ENCODE measurements at places on chromosomes 3 and 15.

DNA sequence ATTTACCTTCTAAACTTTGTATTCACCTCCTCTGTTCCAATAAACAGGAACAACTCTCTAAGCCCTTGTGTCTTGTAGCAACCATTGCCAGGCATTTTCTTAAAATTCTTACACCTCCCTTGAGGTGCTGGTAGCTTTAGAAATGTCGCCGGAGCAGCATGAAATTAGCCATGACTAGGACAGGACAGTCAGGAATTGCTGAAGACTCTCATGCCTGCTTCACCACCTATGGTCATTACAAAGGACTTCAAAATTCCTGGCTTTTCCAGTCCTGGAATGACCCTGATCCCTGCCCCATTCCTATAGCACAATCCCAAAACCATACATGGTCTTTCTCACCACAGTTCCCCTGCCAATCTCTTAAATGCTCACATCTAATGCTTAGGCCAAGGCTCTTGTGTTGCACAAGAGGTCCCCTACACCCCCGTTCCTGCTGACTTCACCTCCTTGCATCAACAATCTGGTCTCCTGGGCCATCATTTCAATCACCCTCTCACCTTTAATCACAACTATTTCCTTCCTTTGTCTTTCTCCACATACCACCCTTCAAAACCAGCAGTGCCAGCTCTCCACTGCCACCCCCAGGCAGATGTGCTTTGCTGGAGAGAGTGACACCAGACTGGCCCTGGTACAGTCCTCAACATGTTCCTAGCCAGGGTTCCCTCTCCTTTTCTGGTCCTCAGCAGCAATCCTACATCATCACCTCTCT, 113.2 kb upstream of the TJP1 start:
- no peak for DNase-seq

DNA sequence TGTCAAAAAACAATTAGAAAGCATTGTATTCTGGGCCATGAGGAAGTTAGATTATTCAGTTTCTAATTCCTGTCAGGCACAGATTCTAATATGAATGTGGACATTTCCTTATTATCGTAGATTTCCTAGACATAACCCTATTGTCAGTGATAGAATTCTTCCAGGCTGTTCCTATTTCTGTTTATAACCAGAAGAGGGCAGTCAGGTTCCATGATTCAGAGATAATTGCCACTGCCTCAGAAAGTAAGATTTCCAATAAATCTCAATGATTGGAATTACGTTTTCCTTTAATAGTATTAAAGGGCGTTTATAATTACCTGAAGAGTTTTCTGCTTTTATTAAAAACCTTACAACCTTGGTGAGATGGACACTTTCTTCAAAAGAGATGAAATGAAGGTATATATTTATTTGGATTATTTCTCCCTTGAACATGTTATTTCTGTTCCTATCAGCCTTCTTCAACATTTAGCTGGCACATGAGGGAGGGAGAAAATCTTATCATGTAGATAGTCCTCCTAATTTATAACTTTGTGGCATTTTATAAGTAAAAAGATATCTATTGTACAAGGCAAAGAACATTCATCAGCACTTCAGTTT, 439.2 kb downstream of the MCTP2 start:
- DNase-seq: no peak

GRCh38 chr3:33868309-33868708, 69.9 kb downstream of the PDCD6IP start:
- DNase-seq: no peak

DNA sequence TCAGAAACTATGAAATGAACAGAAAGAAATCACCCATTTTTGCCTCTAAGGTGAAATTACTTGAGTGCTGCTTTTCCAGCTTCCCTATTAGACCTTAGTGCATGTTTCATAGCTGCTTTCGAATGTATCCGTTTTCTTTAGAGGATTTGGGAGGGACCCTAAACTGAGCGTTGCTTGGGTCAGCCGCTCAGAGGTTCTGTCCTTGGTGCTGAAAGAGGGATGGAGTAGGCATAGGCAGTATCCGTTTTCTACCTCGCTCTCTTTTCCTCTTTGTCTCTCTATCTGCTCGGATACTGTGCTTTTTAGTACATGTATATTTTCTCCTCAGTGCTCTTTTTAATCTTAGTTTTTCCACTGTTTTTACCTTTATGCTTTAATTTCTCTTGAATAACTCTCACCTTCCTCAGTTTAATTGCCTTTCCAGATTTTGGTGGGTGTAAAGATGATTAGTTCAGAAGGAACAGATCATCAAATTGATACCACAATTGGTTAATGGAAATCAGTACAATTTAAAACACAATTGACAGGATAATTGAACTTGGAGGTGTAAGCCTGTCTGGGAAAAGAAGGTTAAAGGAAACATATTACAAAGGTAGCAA, at the start of gene DRD3:
Gene DRD3 (minus strand): TSS at position 283 of the 599 bp plus-strand sequence. CDS start 7,060 bp downstream, outside the sequence.
- DNase-seq: no peak

DNA sequence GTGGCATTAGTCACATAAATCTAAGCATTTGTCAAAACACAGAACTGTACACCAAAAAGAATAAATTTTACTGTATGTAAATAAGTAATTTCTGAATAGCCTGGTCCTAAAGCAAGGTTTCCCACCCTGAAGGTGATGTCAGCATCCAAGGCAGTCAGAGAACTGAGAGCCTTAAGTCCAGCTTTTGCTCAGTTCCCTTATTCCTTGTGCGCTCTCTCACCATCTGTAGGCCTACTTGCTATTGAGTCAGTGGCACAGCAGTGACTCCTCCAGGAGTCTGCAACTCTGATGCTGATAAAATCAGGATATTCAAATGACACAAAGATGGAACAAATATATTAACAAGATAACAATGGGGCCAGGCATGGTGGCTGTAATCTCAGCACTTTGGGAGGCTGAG, 22.3 kb downstream of the VPS39 start:
- no peak for DNase-seq

DNA sequence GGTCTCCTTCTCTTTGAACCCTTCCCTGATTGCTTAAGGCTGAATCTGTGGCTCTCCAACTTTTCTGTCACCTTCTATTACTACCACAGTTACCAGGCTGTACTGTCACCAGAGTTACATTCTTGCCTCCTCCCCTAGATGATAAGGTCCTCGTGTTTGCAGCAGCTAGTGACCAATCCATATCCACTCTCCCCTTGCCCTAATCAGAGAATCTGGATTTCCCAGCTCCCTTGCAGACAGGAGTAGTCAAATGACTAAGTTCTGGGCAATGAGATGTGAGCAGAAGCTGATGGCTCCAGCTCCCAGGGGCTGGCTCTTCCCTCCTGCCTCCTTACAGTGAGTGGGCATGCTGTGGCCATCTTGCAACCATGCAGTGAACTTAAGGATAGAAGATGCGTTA, 95.4 kb upstream of the VGLL4 start:
- no peak for DNase-seq

GRCh38 chr3:122628567-122628966, 51.1 kb downstream of the PARP15 start:
- no peak for DNase-seq

- no peak for DNase-seq
Observed at GRCh38 chr3:7095116-7095515, 234.2 kb downstream of the GRM7 start.

GRCh38 chr15:30918366-30918765, 14.7 kb downstream of the FAN1 start:
- no peak for DNase-seq

DNA sequence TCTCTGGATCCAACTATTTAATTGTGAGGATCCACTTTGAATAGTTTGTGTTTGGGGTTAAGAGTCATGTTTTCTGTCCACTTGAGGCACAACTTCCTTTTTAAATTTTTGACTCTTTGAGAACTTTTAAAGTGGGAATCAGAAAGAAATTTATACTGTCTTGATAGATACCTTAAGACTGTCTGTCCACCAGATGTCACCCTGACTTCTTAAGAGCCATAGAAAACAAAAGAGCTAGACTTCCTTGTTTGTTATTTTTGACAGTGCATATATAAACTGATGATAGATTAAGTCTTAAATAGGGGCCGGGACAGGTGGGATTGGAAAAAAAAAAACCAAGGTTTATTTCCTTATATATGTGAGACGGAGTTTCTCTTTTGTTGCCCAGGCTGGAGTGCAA, 52.1 kb upstream of the WDR72 start:
- no peak for DNase-seq

DNA sequence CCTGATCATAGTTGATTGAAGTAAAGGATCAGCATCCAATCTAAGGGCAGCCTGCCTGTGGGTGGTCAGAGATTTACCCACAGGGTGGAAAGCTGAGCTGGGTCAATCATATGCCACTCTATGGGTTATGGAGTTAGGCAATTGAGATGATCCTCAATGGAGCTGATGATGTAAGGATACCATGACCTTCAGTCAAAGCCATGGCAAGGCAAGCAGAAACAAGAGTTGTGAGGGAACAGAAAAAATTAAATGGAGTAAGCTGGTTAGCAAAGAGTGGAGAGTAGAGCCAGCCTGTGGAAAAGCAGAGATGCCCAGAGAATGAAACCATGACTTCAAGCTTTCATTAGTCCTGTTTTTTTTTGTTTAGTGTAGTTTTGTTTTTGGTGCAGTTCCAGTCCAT, 5.7 kb upstream of the IQGAP1 start:
- DNase-seq: no peak

GRCh38 chr15:57195326-57195725, 181.0 kb upstream of the CGNL1 start:
- no peak for DNase-seq

DNA sequence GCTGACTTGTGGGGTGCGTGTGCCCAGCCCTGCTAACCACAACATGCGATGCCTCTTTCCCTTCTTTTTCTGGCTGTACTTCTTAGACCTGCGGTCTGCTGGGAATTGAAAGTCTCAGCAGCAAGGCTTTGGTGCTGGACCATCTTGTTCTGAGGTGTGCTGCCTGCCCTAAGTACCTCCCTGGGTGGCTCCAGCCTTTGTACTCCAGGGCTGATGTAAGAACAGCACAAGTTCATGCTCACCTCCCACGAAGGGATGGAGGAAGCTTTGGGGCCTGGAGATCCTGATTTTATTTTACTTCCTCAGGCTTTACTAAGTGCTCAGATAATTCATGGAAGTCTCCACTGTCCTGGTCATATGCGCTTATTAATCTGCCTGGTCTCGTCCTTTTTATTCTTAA, 28.9 kb downstream of the FAM43A start:
- no peak for DNase-seq

- no peak for DNase-seq
Observed at GRCh38 chr15:91867581-91868026, 14.1 kb downstream of the SLCO3A1 start.

DNA sequence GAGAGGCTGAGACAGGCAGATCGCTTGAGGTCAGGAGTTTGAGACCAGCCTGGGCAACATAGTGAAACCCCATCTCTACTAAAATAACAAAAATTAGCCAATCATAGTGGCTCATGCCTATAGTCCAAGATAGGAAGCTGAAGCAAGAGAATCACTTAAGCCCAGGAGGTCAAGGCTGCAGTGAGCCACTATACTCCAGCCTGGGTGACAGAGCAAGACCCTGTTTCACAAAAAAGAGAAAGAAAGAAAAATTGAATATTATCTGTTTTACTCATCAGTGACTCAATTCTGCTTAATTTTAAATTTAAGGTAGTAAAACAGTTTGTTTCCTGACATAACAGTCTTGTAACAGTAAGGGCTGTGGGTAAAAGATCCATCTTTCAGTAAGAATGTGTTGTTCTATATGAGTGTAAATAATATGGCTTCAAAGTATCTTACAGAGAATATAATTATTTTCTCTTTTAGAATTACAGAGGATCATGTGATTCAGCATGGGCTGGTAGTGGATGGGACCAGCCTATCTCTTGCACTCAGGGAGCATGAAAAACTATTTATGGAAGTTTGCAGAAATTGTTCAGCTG, 85.8 kb downstream of the ATP11B start:
- DNase-seq: no peak

- no peak for DNase-seq
Observed at GRCh38 chr3:105365391-105366325, 1.1 kb upstream of the ALCAM start.

DNA sequence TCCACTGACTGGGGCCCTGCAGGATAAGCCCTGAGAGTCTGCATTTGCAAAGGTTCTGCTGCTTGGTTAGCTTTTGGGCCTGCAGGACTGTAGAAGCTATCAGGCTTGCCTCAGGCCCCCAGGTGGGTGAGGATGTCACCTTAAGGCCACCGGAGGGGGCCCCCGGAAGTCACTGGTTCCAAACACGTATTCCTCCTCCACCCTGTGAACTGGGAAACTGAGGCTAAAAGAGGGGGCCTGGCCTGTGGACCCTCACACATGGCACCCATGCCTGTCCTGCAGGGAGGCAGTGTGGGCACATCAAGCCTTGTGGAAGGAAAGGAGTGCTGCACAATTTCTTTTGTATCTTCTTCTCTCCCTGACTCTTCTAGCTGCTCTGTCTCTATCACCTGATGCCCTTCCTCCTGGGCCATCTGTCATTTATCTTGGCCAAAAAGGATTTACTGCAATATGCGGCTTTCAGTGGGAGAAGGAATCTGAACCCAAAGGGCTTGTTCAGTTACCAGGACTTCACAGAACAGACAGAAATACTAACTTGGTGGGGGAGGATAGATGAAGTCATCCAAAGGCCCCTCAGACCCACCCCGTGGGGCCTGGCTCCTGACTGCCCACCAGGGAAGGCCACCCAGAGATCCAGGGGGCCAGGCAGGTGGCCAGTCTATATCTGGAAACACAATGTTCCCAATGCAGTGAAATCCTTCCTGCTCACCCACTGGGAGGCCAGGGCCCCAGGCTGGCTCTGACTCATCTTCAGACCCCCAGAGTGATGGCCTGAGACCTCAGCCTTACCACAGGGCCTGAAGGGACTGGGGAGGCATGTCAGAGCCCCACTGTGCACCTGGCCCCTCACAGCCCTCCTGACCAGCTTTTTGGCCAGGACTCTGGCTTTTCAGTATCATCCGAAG, 18.3 kb downstream of the UBAP1L start:
- no peak for DNase-seq
